ENCODE measurements at places on chromosomes 6 and 20.
A peak's percentile ranks its signal among the peaks of the same experiment; 100 is the strongest.

GRCh38 chr6:74070091-74070490, 374.1 kb downstream of the CD109 start:
- no peak for DNase-seq

DNA sequence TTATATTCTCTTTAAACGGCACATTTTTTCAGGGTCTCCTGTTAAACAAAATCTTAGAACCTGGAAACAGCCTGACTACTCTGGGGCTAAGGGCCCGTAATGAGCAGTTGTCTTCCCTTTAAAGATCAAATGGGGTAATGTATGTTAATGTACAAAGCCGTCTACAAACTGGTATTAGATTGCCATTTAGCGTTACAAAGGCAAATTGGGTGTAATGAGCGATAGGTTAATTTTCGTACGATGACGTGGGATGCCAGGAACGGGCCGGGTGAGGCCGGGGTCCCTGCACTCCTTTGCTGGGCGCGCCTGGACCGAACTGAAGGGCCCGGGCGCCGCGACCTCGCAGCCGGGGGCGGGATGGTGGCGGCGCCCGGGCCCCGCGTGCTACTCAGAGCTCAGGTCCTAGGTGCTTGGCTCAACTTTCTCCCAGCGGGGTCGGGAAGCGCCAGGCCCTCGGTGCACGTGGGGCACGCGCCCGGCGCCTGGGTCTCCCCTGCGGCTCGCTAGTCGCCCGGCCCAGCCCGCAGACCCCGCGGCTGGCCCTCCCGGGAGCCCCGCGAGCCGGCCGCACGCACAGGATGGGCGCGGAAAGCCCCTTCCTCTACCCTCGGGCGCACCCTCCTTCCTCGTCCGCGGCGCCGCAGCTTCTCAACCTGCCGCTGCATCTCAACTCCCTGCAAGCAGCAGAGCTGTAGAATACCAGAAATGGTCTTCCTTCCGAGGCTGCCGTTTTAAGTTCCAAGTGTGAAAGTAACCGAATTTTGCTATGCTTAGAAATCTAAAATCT, 5.9 kb downstream of the NKX2-4 start:
- no peak for DNase-seq

DNA sequence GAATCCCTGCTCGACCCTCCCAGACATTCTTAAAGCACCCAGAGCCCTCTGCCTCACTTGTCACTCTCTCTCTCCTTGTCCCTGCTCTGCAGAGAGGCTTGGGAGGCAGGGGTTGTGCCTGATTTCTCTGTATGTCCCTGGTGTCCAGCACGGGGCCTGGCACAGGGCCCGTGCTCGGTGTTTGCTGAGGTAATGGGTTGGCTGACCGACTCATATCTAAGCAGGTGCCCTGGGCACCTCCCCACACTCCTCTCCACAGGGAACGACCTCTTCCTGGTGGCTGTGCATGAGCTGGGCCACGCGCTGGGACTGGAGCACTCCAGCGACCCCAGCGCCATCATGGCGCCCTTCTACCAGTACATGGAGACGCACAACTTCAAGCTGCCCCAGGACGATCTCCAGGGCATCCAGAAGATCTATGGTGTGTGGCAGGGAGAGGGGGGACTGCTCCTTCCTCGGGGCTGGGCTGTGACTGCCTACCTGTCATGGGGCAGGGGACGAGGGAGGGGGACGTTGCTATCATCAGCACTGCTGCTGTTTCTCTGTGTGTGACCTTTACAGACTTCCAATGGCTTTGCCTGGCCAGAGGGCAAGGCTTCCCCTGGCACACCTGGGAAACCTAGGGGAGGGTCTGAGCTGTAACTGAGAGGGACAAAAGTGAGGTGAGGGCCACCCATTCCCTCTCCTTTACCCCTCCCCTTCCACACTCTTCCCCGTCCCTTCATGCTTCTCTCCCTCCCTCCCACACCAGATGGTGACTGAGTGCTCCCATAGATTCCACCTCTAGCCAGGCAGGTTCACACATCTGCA, 14.2 kb downstream of the MMP24OS start:
- no peak for DNase-seq

DNA sequence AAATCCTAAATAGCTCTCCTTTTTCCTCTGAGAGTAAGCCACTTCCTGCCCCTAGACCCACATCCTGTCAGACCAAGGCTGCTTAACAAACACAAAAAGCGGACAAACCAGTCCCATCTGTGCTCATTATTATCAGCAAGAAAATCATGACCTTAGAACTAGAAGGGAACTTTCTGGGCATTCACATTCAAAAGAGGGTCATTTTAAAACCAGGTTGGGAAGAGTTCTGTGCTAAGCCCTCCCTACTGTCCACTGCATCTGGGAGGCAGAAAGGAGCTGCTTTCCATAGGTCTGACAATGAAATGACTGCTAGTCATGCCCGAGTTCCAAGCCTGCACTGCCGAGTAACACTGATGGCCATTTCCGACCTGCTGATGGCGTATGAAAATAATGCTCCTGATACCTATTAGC, 15.4 kb downstream of the EZR start:
- peak; percentile 72 for DNase-seq

GRCh38 chr20:25021336-25021735, 28.8 kb upstream of the APMAP start:
- DNase-seq = no peak

- DNase-seq = no peak
These were observed at the start of gene SLPI for GRCh38 chr20:45254383-45255262. TSS of gene SLPI (minus strand) at chr20:45254564. CDS start at chr20:45254543, 21 bp downstream.

All from central memory CD4-positive, alpha-beta T cell (primary cell).